AML-193 (cell line): ENCODE measurements at places on chromosomes 7 and 10.

GRCh38 chr7:45910855-45911254 is 10.2 kb downstream of the IGFBP3 start:
- no peak for DNase-seq

DNA sequence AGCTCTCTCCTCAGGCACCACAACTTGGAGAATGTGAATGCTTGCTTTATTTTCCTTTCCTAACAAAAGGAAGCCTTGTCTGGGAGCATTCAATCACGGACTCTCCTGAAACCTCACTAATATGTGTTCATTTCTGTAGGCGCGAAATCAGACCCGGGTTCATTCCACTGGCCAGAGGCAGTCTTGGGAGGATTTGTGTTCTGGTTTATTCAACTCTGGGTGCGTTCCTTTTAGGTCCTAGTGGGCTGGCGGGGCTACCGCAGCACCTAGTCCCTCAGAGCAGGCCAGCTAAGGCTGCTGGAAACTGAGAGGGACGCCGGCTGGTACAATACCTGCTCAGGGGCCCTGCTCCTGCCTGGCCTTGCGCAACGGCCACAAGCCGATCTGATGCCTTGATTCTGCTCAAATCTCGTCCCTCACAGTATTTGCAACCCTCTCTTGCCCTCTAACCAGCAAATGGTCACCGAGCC is 7.5 kb downstream of the HOXA4 start:
- no peak for DNase-seq

GRCh38 chr10:91307489-91307888 is 87.0 kb downstream of the PCGF5 start:
- DNase-seq: no peak

DNA sequence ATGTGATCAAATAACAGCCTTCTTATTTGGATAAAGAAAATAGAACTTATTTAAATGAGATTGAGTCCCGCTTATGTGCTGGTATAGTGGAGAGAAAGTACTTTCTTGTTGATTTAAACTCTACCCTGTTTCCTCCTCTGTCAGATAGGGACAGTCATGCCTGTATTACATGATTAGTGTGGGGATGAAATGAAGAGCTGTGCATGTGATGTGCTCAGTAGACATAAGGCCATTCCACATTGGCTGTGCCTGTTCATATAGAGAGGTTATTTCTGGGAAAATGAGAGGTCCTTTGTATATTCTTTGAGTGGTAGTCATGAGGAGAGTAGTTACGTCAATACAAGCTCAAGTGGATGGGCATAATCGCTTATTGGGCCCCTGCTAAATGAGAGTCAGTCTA is 5.7 kb downstream of the MTURN start:
- no peak for DNase-seq

DNA sequence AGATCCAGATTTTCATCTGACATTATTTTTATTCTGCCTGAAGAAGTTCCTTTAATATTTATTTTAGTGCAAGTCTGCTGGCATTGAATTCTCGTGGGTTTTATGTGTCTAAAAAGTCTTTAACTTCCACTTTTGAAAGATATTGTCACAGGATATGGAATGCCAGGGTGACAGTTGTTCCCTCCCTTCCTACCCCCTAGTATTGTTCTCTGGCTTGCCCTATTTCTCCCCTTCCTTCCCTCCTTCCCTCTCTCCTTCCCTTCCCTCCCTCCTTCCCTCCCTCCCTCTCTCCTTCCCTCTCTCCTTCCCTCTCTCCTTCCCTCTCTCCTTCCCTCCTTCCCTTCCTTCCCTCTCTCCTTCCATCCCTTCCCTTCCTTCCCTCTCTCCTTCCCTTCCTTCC is 14.9 kb downstream of the OLAH start:
- DNase-seq: no peak

DNA sequence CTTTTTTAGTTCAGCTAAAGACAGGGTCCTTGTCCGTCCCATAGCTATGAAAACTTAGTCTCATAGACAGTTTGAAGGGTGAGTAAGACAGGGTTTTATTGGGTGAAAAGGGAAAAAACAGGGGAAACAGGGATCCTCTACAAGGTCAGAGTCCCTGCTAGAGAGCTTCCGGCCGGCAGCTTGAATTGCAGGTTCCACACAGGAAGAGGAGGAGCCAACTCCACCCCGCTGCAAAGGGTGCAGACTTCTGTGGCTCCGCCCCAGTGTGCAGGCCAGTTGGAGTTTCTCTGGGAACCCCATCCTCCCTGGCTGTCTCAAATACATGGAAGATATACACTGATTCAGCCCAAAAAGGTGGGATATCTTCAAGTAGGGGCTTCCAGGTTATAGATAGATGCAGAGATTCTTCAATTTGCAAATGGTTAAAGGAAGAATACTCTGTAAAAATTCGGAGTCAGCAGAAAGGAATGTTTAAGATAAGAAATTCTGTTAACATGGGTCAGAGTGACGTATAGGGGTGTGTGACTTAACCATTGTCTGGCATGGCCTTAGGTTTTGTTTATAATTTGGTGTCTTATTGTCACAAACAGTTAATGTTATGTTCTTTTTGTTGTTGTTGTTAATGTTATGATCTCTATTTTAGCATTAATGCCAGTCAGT is 34.6 kb upstream of the HECW1 start:
- DNase-seq: no peak

- no peak for DNase-seq
Observed at GRCh38 chr7:92306153-92306552, 60.4 kb downstream of the ANKIB1 start.

- DNase-seq: no peak
Observed at GRCh38 chr7:27169658-27170425, 4.3 kb downstream of the HOXA10 start.

GRCh38 chr10:123306290-123306689 is 152.1 kb downstream of the BUB3 start:
- DNase-seq: no peak

DNA sequence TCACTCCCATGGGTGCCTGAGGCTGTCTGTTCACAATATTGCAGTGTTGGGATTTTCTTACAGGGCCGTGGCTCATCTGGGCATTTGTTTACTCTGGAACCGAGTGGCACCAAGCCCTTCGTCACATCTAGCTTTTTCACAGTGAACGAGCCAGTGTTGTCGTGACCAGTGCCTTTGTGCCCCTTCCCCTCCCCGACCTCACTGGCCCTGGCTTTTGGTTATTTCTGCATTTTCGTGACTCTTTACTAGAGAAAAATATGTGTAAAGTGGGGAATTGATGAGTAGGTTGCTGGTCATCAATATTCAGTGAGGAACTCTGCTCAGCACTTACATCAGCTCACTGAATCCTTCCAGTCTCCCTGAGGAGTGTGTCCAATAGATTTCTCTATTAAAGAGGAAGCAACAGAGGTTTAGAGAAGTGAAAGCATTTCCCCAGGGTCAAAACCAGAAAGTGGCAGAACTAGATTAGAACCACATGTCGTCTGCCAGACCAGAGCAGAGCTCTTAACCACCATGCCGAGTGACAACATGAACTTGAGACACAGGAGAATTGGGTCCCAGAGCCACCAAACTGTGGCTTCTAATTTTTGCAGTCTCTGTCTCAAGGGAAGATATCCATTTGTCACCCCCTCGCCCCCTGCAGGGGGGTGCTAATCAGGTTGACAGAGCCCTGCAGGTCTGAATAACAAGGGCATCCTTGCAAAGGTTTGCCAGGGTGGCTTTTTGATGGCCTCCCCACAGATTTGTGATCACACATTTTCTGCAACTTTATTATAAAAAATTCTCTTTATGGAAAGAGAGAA is 125.3 kb downstream of the CHN2 start:
- DNase-seq: peak; percentile 61

- DNase-seq: no peak
Observed at GRCh38 chr10:88968391-88968790, 15.8 kb upstream of the ACTA2 start.

DNA sequence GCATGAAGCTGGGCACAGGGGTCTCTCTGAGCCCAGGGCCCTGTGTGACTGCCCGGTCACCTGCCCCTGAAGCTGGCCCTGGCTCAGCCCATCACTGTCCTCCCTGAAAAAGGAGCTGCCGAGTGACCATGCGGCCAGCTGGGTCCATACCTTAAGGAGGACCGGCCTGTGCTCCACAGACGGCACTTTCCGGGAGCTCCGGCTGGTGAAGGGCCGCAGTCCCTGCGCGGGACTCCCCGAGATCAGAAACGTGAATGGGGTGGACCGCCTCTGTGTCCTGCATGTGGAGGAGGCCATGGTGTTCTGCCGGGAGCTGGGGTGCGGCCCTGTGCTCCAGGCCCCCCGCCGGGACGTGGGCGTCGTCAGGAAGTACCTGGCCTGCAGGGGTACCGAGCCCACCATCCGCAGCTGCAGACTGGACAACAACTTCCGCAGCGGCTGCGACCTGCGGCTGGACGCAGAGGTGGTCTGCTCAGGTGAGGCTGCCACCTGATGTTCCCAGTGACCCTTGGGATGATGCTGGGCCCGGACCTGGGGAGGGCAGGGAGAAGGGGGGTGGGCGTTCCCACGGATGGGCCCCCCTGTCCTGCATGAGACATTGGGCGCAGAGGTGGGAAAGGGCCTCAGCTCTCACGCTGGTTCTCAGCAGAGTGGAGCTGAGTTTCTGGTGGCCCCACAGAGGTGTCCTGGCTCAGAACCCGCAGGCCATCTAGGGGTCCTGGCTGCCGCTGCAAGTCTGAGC is 3.5 kb downstream of the SCART1 start:
- no peak for DNase-seq

DNA sequence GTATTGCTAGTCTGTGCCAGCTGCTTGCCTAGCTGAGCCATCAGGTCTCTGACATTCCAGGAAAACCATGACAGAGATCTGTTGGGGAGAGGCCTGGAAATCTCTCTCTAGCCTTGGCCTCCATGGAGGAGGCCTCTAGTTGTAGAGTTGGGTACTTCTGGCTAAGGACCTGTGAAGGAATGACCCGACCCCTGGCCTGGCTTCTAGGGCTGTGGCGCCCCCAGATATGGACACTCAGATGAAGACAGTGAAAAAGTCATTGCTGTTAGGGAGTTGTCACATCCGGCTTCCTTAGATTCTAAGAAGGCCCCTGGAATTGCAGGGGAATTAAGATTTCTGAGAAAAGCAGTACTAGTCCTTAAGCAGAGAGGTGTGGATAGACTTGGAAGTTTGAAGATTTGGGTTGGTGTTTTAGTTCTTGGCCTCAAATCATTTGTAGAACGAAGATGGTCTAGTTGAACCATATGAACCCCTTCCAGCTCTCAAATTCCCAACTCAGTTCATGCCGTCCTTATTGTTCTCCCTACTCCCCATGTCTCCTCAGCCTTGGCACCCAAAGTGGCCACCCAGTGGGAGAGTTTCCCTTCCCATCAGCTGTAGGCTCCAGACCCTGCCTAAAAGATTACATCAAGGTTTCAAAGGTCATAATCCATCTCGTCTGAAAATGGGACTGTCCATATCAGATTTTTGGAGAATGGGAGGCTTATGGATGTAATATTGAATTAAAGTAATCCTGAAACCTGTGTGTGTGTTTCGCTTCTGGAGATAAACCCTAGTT is 7.0 kb downstream of the HHEX start:
- no peak for DNase-seq

GRCh38 chr10:103307594-103307993 is 30.7 kb downstream of the INA start:
- no peak for DNase-seq

DNA sequence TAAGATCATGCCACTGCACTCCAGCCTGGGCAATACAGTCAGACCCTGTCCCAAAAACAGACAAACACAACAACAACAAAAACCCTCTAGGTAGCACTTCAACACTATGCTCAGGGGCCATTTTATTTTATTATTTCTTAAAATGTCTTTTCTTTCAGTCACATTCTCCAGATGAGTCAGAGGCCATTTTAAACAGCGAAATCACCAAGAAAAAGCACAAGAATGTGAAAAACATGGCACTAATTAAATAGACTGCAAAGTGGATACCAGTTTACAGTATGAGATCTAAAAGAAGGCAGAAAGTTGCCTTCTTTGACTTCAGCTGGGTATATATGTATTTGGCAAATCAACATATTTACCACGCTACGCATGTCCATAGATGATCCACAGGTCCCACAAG is 6.1 kb upstream of the FGL2 start:
- DNase-seq: no peak

- no peak for DNase-seq
Observed at GRCh38 chr10:119238577-119238976, 31.2 kb downstream of the GRK5 start.

DNA sequence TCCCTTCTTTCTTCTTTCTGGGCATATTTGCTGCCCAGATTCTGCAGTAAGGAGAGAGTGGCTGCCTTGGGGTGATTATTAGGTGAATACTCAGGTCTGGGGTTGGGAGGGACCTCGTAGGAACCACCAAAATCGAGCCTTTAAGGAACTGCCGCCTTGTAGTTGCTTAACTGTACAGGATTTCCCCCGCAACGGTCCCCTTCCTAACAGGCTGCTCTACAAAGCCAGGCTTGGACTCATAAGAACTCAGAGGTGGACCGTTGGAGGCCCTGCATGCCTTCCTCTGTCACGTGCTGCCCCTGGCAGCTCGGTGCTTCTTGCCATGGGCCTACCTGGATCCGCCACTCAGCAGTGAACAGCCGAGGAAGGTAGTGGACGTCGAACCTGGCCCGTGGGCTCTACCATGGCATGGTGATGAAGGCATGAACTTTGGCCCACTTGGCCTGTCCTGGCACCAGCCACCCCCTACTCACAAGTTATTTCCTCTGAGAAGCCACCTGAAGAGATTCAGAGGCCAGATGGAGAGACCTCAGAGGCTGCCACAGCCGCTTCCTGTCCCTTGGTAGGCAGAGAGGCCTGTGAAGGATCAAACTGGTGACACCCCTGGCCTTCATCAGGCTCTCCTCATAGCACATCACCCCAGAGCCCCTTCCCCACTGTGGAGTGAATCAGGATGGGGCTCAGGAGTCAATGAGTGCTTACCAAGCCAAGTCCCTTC is 54.6 kb downstream of the NOD1 start:
- DNase-seq: no peak

GRCh38 chr10:47121336-47121735 is 178.7 kb upstream of the GDF10 start:
- DNase-seq: no peak

- no peak for DNase-seq
Observed at GRCh38 chr7:143050931-143051330, 1.2 kb upstream of the OR6V1 start.

DNA sequence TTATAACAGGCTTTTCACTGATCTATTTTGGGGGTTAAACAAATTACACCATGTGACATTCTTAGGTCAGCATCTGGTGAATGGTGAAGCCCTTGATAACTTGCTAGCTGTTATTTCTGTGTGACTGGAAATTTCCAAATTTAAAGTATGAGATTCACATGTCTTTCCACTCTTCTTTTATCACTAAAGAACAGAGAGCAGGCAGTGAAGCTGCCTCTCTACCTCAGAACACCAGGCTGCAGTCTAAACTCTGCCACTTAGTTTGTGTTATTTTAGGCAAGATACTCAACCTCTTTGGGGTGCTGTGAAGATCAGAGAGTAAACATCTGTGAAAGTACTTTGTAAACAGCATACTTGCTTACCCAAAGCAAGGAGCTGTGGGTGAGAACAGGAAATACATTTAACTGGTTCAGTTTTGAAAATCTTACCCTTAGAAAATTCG is 15.5 kb upstream of the SP4 start:
- no peak for DNase-seq

DNA sequence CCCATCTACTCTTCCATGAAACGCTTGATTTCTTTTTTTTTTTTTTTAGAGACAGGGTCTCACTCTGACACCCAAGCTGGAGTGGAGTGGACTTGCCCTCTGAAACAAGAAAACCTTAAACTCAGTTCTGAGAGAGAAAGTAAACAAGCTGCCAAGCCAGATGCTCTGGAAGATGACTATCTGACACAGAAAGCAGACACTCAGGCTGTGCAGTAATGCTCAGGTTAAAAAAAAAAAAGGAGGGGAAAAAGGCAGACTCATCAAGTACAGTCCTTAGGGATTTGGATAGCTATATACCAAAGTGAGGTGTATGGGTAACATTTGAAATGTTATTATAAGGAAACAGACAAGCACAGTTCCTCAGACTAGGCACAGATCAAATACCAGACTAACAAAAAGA is 80.5 kb downstream of the IDE start:
- DNase-seq: no peak
